Esophagus muscularis mucosa (tissue), 4 donors: ENCODE measurements at places on chromosomes 2 and 18. TPM values are rescaled to one million over a fixed set of nuclear protein-coding genes. Genes with fewer than 3 reads are reported as not detected.

- H3K27ac ChIP-seq, result peak overlapping the region; percentile 62
- no peaks in the 10 kb centered on the region for H3K36me3 ChIP-seq
- H3K4me1 ChIP-seq, result peaks cover 12% of the 10 kb centered on the region
- H3K4me3 ChIP-seq, result no peak overlapping the region
- no peak for DNase-seq
- H3K27me3 ChIP-seq, result no peaks in the 10 kb centered on the region
Measured at GRCh38 chr2:120919771-120920453, 184.2 kb downstream of the GLI2 start.

DNA sequence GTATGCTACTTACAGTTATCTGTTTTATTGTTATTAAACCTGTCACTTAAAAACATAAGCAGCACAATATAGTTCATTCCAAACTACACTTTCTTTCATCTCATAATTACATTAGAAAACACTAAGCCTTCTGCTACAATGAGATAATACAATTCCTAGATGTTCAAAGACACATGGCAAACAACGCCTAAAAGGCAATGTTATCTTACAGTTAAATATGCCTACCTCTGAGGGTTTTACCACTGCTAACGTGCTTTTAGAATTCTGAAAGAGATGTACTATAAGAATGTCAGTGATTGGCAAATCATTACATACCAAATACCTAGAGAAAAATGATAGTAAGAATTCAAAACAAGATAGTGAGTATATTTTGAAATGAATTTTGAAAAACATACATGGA is 46.8 kb upstream of the SPOPL start:
- H3K4me1 ChIP-seq, result no peaks in the 10 kb centered on the region
- no peak overlapping the region for H3K4me3 ChIP-seq
- no peak for DNase-seq
- H3K27me3 ChIP-seq, result no peaks in the 10 kb centered on the region
- no peaks in the 10 kb centered on the region for H3K36me3 ChIP-seq

DNA sequence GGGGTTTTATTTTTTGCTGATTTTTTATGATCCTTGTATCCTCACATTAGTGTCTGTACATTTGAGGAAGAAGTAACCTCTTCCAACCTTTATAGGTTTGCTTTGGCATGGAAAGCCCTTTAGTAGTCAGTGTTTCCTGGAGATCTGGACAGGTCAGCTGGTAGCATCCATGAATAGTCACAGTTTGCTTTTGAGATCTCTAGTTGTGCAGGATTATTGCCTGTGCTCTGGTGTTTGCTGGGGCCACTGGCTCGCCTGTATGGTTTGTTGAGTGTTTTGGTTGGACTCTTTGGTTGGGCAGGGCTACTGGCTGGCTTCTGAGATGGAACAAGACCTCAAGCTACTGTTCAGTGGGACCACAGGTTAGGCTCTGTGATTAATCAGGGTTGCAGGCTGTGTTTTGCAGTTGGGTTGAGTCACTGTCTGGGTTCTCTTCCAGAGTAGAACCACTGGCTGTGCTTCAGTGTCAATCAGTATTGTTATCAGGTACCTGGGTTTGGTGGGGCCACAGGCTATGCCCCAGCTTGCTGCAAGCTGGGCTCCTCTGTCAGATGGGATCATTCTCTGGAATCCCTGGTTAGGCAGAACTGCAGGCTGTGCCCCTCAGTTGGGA is 20.0 kb downstream of the SP140L start:
- no peak for DNase-seq
- H3K36me3 ChIP-seq, result no peaks in the 10 kb centered on the region
- H3K27ac ChIP-seq, result no peak overlapping the region
- H3K4me3 ChIP-seq, result no peak overlapping the region

DNA sequence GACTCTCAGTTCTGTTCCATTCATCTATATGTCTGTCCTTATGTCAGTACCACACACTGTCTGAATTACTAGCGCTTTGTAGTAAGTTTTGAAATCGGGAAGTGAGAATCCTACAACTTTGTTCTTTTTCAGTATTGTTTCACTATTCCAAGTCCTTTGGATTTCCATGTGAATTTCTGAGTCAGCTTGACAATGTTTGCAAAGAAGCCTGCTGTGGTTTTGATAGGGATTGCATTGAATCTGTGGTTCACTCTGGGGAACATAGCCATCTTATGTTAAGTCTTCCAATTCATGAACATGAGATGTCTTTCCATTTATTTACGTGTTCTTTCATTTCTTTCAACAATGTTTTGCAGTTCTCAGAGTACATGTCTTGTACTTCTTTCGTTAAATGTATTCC is 15.0 kb downstream of the SLC3A1 start:
- peaks cover 29% of the 10 kb centered on the region for H3K27me3 ChIP-seq
- no peak for DNase-seq
- H3K4me1 ChIP-seq, result peaks cover 6% of the 10 kb centered on the region

- H3K27ac ChIP-seq, result no peak overlapping the region
- H3K36me3 ChIP-seq, result peaks cover 2% of the 10 kb centered on the region
- no peak overlapping the region for H3K4me3 ChIP-seq
- no peak for DNase-seq
Measured at GRCh38 chr2:32375228-32375892, 18.5 kb downstream of the BIRC6 start.

GRCh38 chr18:77980275-77980674 is 730.6 kb downstream of the GALR1 start:
- no peak overlapping the region for H3K4me3 ChIP-seq
- no peaks in the 10 kb centered on the region for H3K4me1 ChIP-seq
- H3K27ac ChIP-seq, result no peak overlapping the region
- no peaks in the 10 kb centered on the region for H3K36me3 ChIP-seq
- no peak for DNase-seq

Gene MEIS1
- total RNA-seq, result 119 TPM

- H3K27me3 ChIP-seq, result no peaks in the 10 kb centered on the region
- no peak for DNase-seq
- H3K4me3 ChIP-seq, result no peak overlapping the region
Measured at GRCh38 chr18:42437646-42438045, 482.6 kb downstream of the PIK3C3 start.

DNA sequence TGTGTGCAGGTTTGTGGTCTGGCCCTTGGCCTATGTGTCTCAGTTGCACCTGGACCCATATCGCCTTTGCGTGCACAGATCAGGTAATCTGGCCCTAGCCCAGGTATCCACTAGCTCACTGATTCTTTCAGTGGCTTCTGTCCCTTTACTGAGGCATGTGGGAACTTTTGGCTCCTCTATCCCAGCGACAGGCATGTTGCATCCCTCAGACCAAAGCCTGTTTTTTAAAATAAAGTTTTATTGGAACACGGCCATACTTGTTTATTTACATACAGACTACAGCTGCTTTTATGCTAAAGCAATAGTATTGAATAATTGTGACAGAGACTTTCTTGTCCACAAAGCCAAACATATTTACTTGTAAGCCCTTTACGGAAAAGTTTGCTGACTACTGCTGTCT is 39.9 kb upstream of the UPP2 start:
- H3K36me3 ChIP-seq, result no peaks in the 10 kb centered on the region
- H3K27me3 ChIP-seq, result no peaks in the 10 kb centered on the region
- DNase-seq, result no peak
- no peak overlapping the region for H3K4me3 ChIP-seq

Gene WNT10A
- total RNA-seq, result not detected

- no peaks in the 10 kb centered on the region for H3K27me3 ChIP-seq
- DNase-seq, result no peak
- H3K27ac ChIP-seq, result no peak overlapping the region
- no peaks in the 10 kb centered on the region for H3K4me1 ChIP-seq
- H3K36me3 ChIP-seq, result no peaks in the 10 kb centered on the region
- H3K4me3 ChIP-seq, result no peak overlapping the region
Measured at GRCh38 chr2:95325590-95326432, 28.7 kb downstream of the KCNIP3 start.

- H3K27me3 ChIP-seq, result no peaks in the 10 kb centered on the region
- peaks cover 25% of the 10 kb centered on the region for H3K4me1 ChIP-seq
- no peak for DNase-seq
- H3K36me3 ChIP-seq, result no peaks in the 10 kb centered on the region
- no peak overlapping the region for H3K27ac ChIP-seq
Measured at GRCh38 chr2:13000664-13001363, 284.1 kb downstream of the TRIB2 start.

- no peaks in the 10 kb centered on the region for H3K27me3 ChIP-seq
- H3K4me1 ChIP-seq, result no peaks in the 10 kb centered on the region
- no peak overlapping the region for H3K4me3 ChIP-seq
- DNase-seq, result no peak
Measured at GRCh38 chr18:22930089-22930713, 2.9 kb upstream of the RBBP8 start.

- no peak for DNase-seq
- H3K27me3 ChIP-seq, result no peaks in the 10 kb centered on the region
- no peaks in the 10 kb centered on the region for H3K36me3 ChIP-seq
- H3K4me1 ChIP-seq, result peaks cover 5% of the 10 kb centered on the region
- H3K4me3 ChIP-seq, result no peak overlapping the region
Measured at GRCh38 chr2:205511221-205511620, 171.1 kb upstream of the NRP2 start.

DNA sequence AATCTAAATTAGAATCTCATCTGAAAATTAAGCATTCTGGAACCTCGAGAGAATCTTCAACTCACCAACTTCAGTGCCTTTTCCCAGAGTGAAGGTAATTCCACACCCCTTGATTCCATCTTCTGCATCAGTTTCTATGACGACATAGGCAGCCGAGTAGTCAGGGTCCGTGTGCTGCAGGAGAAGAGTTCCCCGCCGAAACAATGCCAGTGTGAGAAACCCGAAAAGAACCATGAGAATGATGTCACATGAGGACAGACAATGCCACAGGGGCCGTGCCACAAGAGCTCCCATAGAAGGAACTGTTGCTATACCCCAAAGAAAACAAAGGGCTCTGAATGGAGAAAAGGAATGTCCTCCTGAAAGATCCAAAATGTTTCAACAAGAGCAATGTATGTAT is 6.0 kb downstream of the ENOSF1 start:
- H3K36me3 ChIP-seq, result no peaks in the 10 kb centered on the region
- DNase-seq, result peak; percentile 19
- no peak overlapping the region for H3K27ac ChIP-seq
- H3K27me3 ChIP-seq, result no peaks in the 10 kb centered on the region
- H3K4me1 ChIP-seq, result peaks cover 73% of the 10 kb centered on the region

GRCh38 chr2:187054501-187055319 is 205.7 kb upstream of the ZSWIM2 start:
- no peaks in the 10 kb centered on the region for H3K36me3 ChIP-seq
- H3K27ac ChIP-seq, result no peak overlapping the region
- no peaks in the 10 kb centered on the region for H3K4me1 ChIP-seq
- H3K27me3 ChIP-seq, result no peaks in the 10 kb centered on the region

- no peak for DNase-seq
- peaks cover 11% of the 10 kb centered on the region for H3K4me1 ChIP-seq
- no peaks in the 10 kb centered on the region for H3K36me3 ChIP-seq
- no peaks in the 10 kb centered on the region for H3K27me3 ChIP-seq
- no peak overlapping the region for H3K27ac ChIP-seq
- no peak overlapping the region for H3K4me3 ChIP-seq
Measured at GRCh38 chr2:1854729-1855547, 110.6 kb upstream of the PXDN start.

Gene ALLC
- total RNA-seq, result not detected
